Cardiac septum (tissue), 1 donor: ENCODE measurements at places on chromosomes 3 and 15. TPM values are rescaled to one million over a fixed set of nuclear protein-coding genes. Genes with fewer than 3 reads are reported as not detected.

The TCAIM gene
- 36.5 TPM for total RNA-seq

The DUOXA2 gene
- total RNA-seq, result not detected

The ITGB5 gene
- 180 TPM for total RNA-seq

The KIF23 gene
- total RNA-seq, result 1.3 TPM

The EFCC1 gene
- 1.7 TPM for total RNA-seq

The BTBD1 gene
- 128 TPM for total RNA-seq

The FAM107A gene
- 29.9 TPM for total RNA-seq

The PCOLCE2 gene
- total RNA-seq, result 42.2 TPM

The CELF6 gene
- total RNA-seq, result 0.70 TPM

The GPR62 gene
- 0.16 TPM for total RNA-seq

The BTLA gene
- total RNA-seq, result 0.35 TPM

The SEMA6D gene
- total RNA-seq, result 9.9 TPM

- no peak for DNase-seq
Measured at GRCh38 chr3:34889641-34890040, 749.7 kb upstream of the ARPP21 start.

- no peak for DNase-seq
Measured at GRCh38 chr15:76038512-76038911, 21.3 kb upstream of the TMEM266 start.

DNA sequence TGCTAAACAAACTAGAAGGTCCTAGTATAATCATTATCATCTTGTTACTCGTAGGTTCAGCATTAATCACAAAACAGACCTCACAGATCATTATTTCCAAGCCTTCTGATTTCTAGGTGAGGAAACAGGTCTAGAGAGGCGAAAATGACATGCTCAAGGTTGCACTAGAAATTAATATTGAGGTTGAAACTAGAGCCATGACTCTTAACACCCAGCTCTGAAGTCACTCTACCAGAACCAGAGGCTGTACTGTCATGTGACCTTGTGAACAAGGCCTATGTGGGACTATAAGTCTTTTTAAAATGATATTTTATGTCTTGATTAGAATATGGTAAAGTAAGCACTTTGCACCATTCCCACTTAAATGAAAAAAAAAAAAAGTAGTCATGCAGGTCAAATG is 23.8 kb upstream of the FGF12 start:
- DNase-seq, result no peak

DNA sequence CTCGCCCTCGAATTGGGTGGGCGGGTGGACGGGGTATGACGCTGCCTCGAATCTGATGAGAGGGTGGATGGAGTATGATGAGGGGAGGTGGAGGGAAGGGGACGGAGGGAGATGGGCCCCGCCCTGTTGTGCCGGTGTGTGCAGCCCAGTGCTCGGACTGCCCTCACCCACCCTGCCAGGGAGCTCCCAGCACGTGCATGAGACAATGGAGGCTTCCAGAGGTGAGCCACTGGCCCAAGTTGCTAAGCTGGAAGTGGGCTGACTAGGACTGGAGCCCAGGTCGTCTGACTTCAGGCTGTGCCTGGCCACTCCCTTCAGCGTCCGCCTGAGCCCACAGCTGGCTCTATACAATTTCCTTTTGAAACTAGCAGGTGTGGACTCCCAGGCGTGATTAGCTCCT is 47.0 kb upstream of the CTSH start:
- DNase-seq, result no peak

GRCh38 chr15:95567686-95568085 is 762.8 kb upstream of the NR2F2 start:
- no peak for DNase-seq

GRCh38 chr3:3683261-3683660 is 116.0 kb upstream of the LRRN1 start:
- no peak for DNase-seq

DNA sequence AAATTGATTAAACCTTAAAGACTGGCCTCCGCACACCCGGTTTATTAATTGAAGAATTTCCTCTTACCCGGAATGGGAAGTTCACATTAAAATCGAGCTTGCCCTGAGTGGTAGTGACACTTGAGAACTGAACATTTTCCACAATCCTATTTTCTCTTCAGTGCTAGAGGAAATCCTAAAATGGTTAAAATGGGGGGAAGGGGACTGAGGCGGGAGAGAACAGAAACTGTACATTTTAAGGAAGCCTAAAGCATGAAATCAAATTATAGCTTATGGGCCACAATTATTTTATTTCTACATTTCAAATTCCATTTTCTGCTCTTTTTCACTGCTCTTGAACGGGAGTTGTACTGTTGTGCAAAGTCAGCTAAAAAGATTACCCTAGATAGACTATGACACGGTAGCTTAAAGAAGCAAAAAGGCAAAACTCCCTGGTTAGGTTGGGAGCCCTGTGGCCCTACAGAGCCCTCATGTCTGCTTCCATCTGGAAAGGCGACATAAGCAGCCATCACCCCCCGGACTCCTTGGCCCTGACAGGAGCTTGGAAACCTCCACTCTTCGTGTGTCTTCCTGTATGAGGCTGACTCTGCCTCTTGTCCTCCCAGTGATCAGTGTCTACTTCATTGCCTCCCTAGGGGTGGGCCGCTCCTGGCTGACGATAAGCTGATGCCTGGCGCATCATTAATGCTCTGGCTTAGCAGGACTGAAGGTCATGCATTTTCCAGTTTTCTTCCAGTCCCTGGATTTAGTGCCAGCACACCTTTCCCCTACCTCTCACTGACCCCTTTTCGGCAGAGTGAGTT is 79.3 kb downstream of the EEFSEC start:
- DNase-seq, result no peak

DNA sequence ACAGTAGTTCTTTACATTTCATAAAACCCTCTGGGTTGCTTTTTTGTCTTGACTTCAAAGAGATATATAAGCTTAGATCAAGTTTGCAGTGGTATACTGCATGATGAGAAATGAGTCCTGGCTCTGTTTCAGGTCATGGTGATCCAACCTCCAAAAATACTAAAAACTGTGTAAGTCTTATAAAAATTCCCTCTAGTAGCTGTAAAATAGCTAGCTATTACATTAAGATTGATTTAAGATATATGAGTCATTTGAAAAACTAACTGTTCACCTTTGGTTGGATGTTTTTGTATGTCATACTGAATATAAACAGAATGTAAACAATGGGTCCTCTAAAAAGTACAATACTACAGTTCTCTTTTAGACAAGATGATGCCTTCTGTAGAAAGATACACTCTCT is 879.2 kb downstream of the ROBO1 start:
- no peak for DNase-seq

DNA sequence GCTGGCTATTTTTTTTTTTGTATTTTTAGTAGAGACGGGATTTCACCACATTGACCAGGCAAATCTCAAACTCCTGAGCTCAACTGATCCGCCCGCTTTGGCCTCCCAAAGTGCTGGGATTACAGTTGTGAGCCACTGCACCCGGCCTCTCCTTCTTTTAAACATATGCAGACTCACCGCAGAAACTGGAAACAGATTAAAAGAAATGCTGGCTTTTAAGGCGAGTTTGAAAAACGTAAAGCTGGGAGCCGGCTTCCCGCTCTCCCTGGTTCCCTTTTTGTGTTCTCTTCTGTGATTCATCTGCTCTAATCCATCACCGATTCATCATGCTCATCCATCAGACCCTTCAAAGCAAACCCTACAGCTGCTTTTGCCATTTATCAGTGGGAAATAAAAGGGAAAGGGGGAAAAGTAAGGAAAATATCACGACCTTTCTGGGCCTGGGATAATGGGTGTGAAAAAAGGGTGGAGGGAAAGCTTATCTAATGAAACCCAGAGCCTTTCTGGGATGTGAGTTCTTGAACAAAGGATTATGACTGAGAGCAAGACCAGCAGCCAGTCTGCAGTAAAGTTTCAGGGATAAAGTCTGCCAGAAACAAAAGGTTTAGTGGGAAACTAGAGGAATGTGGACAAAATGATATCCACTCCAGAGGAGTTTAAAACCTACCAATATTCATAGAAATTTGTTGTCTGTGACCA is 92.3 kb upstream of the LRIG1 start:
- no peak for DNase-seq

DNA sequence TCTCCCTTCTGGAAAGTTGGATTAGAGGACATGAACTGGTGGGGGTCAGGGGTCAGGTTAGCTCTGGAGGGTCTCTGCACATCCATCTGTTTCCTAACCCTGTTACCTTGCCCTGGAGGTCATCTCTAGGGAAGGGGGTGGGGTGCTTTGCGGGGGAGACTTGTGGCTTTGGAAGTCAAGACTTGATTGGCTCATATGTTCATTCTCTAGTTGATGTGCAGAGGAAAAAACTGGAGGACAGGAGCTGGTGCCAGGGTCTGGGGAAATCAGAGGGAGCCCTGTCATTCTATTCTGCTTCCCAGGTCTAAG is 42.9 kb upstream of the ROPN1 start:
- DNase-seq, result no peak

DNA sequence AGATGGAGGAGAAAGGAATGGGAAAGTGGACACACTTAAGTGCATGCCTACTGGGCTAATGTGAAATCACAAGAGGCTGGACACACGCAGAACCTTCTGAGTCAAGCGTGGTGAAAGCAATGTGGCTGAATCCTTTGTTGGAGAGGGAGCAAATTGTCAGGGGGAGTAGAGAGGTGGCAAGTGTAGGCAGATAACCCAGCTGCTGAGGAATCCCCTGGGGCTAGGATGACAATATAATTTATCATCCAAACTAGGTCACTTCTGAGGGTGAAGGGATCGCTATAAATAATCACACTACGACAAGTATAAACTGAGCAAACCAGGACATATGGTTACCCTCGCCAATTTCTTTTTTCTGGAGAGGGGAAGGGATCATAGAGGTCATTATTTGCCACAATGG is 28.7 kb downstream of the TAMM41 start:
- no peak for DNase-seq

- DNase-seq, result peak; percentile 14
Measured at GRCh38 chr15:101159936-101160815, 91.7 kb downstream of the CHSY1 start.

DNA sequence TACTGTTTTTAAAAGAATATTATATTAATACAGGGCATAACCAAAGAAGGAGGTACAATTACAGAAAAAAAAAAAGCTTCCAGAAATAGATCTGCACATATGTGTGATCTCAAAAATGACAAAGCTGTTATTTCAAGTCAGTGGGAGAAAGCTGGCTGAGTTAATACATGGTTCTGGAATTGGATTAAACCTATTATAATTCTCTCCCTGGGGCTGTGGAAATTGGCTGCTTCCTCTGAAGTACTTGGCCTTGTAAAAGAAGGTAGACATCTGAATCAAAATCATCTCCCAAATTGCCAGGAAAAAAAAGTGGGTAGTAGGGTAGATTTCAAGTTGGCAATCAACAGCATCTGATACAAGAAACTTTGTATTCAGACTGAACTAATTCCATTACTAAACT is 723.9 kb upstream of the ALCAM start:
- DNase-seq, result no peak

GRCh38 chr3:46233194-46233593 is 9.1 kb upstream of the CCR3 start:
- DNase-seq, result no peak

DNA sequence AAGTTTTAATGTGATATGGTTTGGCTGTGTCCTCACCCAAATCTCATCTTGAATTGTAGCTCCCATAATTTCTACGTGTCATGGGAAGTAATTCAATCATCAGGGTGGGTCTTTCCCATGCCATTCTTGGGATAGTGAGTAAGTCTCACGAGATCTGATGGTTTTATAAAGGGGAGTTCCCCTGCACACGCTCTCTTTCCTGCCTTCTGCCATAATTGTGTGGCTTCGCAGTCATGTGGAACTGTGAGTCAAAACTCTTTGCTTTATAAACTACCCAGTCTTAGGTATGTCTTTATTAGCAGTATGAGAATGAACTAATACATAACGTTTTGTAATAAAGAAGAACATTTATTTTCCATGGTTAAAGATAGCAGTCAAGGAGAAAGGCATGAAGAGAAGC is 39.2 kb upstream of the GOLIM4 start:
- DNase-seq, result no peak
